ENCODE measurements at places on chromosomes 4 and X. TPM values are rescaled to one million over a fixed set of nuclear protein-coding genes. Genes with fewer than 3 reads are reported as not detected.

The SPP1 gene
- total RNA-seq = 164 TPM

The HGFAC gene
- total RNA-seq = 0.24 TPM

The WAS gene
- total RNA-seq = 0.17 TPM

The SMIM14 gene
- 21.8 TPM for total RNA-seq

The CFAP47 gene
- total RNA-seq = 0.02 TPM

The TAF7L gene
- total RNA-seq = 0.15 TPM

The XAGE2 gene
- not detected for total RNA-seq

The HTN3 gene
- total RNA-seq = not detected

The GAGE12J gene
- not detected for total RNA-seq

The GUCY1B1 gene
- 0.26 TPM for total RNA-seq

The TKTL2 gene
- total RNA-seq = not detected

The ZMAT1 gene
- 0.03 TPM for total RNA-seq

The GPR119 gene
- not detected for total RNA-seq

The CCSER1 gene
- total RNA-seq = not detected

The MAGED1 gene
- total RNA-seq = 105 TPM

The CENPVL3 gene
- total RNA-seq = 0.14 TPM

The FAT1 gene
- 163 TPM for total RNA-seq

The DDX3X gene
- 239 TPM for total RNA-seq

The KLKB1 gene
- total RNA-seq = 0.03 TPM

The P2RY4 gene
- not detected for total RNA-seq

The TLR6 gene
- total RNA-seq = 5.0 TPM

The ATP1B4 gene
- total RNA-seq = not detected

The VCX gene
- total RNA-seq = not detected

The NRK gene
- not detected for total RNA-seq

The MAPK10 gene
- 0.45 TPM for total RNA-seq

The UNC5C gene
- not detected for total RNA-seq

The DCAF12L2 gene
- total RNA-seq = 0.17 TPM

The TCEAL2 gene
- not detected for total RNA-seq

The AMBN gene
- total RNA-seq = not detected

The DMP1 gene
- total RNA-seq = 0.03 TPM

The ETDA gene
- not detected for total RNA-seq

The PDE5A gene
- total RNA-seq = 0.26 TPM

The F8A2 gene
- not detected for total RNA-seq

The CT55 gene
- not detected for total RNA-seq

The NPY1R gene
- 0.03 TPM for total RNA-seq

The CXCL6 gene
- total RNA-seq = not detected
